Kidney glomerular epithelial cell (primary cell): ENCODE measurements at places on chromosomes 2 and 18.

DNA sequence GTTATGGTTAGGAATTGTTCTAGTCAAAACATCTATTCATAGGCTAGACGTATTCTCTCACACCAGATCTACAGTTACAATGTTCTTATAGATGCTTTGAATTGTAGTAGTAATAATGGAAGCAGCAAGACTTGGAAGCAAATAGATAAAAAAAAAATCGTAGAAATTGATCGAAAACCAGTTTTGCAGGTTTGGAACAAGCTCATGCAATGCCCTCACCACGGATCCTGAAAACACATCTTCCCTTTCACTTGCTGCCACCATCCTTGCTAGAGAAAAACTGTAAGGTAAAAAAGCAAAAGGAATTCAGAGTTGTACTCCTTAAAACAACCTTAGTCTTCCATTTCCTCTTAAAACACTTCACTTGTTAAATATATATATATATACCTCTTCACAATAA, 4.4 kb downstream of the SULT1C4 start:
- DNase-seq, result no peak

DNA sequence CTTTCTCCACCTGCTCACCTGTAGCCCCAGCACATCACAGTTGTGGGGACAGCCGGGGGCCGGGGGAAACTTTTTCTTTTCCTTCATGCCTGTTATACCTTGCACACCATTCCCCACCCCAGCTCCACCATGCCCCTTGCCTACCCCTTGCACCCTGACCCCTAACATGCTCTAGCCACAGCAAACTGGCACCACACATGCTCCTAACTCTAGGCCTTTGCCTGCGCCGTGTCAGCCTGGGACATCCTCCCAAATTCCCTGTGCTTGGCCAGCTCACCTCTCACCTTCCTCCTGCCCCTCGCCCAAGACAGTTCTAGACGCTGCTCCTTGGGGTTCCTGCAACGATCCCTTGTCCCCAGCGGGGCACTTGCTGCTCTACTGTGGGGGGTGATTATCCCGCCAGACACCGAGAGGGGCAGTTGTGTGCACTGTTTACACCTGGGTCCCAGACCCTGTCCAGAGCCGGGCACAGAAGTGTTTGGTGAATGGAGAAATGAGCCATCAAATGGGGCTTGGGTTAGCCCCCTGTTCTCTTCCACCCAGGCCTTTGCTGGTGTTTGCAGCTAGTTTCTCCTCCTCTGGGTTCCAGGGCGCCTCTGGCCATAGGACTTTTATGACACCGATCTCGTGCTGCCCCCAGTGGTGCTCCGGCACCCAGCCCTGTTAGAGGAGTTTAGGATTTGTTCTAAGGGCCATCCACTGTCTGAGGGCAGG, 129.8 kb downstream of the CTIF start:
- DNase-seq, result no peak

DNA sequence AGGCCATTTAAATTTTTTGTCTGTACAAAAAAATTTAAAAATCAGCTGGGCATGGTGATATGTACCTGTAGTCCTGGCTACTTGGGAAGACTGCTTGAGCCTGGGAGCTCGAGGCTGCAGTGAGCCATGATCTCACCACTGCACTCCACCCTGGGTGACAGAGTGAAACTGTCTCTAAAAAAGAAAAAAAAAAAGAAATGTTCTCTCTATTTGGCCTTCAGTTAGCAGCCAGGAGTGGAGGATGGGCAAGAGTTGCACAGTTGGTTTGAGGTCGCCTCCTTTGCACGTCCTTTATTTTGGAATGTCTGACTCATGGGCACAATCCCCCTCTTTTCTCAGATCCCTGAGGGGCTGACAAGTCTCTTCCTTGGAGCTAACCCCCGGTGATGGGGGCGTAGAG, 26.3 kb downstream of the ITM2C start:
- no peak for DNase-seq

DNA sequence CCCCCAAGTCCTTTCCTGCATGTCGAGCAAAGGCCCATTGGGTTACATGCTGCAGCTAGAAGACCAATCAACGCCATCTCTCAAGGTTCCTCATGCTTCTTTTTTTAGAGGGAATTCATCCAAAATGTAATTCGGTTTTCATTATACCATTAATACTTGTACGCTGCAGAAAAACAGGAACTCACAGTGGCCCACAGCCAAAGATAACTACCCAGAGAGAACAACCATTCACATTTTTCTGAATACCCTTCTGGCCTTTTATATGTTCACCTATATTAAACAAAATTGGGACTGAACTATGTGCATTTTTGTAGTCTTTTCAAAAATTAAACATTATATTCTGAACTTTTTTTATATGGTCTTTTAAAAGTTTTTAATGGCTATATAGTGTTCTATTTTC, 25.8 kb downstream of the FARP2 start:
- no peak for DNase-seq

GRCh38 chr18:79904357-79905147, 46.9 kb downstream of the SLC66A2 start:
- DNase-seq, result no peak

DNA sequence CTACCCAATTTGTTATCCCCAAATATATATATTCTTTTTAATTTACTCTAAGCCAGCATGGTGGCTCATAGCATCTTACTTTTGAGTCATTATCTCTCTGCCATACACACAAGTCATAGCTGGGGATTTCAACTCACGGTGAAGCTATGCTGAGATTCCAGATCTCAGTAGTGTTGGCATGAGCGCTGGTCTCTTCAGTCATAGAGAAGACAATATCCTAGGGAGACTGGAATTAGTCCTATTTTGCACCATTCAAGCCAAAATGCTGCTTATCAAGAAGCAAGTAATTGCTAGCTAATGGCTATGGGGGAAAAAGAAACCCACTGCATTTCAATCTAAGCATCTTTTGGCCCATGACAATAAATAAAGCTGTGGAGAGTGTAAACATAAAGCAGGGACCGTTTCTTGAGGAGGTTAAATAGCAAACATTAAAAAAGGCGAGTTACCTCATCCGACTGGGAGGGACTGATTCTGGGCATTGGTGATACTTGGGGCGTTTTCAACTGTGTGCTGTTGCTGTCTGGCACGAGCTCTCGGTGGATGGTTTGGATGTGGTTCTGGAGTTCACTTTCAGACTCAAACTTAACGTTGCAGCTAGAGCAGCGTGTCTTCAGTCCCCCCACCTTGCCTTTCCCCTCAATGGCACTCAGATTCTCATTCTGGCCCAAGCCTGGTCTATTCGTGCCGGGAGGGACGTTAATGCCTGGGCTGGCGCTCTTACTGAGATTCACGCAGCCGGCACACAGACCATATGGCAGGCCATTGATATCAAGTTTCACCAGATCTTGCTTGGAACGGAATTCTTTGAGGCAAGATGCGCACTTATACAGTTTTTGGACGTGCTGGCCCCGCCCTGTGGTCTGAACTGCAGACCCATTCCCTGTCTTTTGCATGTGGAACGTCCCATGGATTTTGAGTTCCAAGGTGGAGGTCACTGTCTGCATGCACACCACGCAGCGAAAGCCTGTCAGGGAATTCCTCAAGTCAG, 127.8 kb downstream of the ZNF521 start:
- no peak for DNase-seq

GRCh38 chr2:83196225-83196624, 1262.9 kb downstream of the SUCLG1 start:
- DNase-seq, result peak; percentile 72
